ENCODE measurements at places on chromosomes 2 and 18.
A peak's percentile ranks its signal among the peaks of the same experiment; 100 is the strongest.

DNA sequence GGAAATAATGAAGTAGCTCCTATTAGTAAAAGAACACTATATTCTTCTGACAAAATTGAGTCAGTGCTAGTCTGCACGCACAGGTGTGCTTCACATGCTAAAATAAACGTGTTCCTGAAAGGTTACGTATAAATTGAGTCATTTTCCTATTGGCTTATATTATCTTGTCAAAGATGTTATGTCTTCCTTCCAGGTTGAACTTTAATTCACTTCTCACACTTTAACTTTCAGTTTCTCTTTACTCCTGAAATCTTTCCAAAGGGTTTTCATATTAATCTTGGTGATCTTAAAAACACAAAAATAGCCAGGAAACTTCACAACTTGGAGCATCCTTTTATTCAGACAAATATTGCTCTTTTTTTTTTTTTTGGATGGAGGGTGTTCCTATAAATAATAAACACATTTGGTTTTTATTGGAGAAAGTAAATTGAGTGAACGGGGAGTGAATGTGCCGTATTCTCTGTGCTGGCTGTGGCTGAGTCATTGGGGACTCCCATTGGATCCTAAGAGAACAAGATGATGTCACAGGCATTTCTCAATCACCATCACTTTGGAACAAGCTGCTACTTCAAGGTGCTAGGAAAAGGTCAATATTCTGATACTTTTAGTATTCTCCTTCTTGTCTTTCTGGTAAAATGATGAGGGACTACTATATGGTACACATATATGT is 150.2 kb upstream of the SPATS2L start:
- H3K36me3 ChIP-seq: no peaks in the 10 kb centered on the region
- peak overlapping the region; percentile 28 for H3K4me3 ChIP-seq
- H3K4me1 ChIP-seq: peaks cover 3% of the 10 kb centered on the region
- no peak overlapping the region for H3K27ac ChIP-seq
- DNase-seq: no peak

- DNase-seq: no peak
- H3K36me3 ChIP-seq: no peaks in the 10 kb centered on the region
These were observed 7.8 kb upstream of the ETAA1 start for GRCh38 chr2:67389286-67389685.

DNA sequence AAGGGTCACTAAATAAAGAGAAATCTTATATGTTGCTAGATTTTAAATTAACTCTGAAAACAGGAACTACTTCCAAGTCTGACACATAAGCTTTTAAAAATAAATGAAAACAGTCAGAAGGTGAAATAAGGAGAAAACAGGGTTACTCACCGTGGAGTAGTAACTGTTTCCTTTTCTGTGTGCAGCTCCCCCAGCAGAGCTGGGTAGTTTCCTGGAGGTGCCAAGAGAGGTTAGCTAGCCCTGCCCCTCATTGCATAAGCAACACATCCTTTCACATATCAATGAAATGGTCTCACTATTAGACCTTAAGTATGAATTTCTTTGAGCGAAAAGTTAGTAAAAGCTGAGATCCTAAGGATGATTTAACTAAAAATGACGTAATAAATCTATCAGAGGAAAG is 54.0 kb upstream of the GPR75 start:
- H3K4me1 ChIP-seq: no peaks in the 10 kb centered on the region
- H3K27me3 ChIP-seq: no peaks in the 10 kb centered on the region
- no peak for DNase-seq
- no peak overlapping the region for H3K27ac ChIP-seq
- H3K4me3 ChIP-seq: no peak overlapping the region

DNA sequence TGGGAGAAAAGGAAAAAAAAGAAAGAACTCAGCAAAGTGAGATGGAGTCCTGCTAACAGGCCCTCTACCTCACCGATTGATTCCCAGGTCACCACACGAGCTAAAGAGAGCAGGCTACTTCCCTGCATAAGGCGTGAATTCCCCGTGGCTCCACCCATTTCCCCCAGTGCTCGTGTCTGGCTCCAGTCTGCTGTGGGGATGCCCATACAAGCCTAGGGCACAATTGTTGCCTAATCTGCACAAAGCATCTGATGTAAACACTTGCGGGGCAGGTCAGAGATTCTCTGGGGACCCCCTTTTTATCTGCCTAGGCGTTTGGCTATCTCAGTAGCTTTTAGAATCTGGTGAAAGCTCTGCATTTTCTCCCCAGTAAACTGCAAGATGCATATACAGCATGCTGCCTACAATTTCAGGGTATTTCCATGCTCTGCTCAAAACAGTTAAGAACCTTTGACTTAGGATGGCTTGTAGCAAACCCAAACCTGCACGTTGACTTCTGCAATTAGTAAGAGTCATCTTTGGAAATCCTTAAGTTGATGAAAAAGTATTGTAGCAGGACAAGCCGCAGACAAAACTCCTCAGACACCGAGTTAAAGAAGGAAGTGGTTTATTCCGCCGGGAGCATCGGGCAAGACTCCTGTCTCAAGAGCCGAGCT is 34.8 kb downstream of the MYO3B start:
- no peaks in the 10 kb centered on the region for H3K36me3 ChIP-seq
- no peak overlapping the region for H3K4me3 ChIP-seq
- no peaks in the 10 kb centered on the region for H3K4me1 ChIP-seq
- no peaks in the 10 kb centered on the region for H3K27me3 ChIP-seq

GRCh38 chr18:44238454-44238853 is 442.2 kb upstream of the SETBP1 start:
- no peak overlapping the region for H3K27ac ChIP-seq
- H3K4me3 ChIP-seq: no peak overlapping the region
- no peaks in the 10 kb centered on the region for H3K4me1 ChIP-seq
- H3K27me3 ChIP-seq: no peaks in the 10 kb centered on the region

- H3K27ac ChIP-seq: no peak overlapping the region
- H3K27me3 ChIP-seq: no peaks in the 10 kb centered on the region
- no peaks in the 10 kb centered on the region for H3K4me1 ChIP-seq
- no peak for DNase-seq
These were observed 39.0 kb downstream of the KIAA2012 start for GRCh38 chr2:202112041-202112440.

GRCh38 chr2:65706411-65706810 is 274.0 kb upstream of the SPRED2 start:
- H3K27me3 ChIP-seq: no peaks in the 10 kb centered on the region
- no peaks in the 10 kb centered on the region for H3K4me1 ChIP-seq
- H3K36me3 ChIP-seq: no peaks in the 10 kb centered on the region
- no peak overlapping the region for H3K4me3 ChIP-seq
- DNase-seq: no peak

- no peaks in the 10 kb centered on the region for H3K27me3 ChIP-seq
- no peak overlapping the region for H3K27ac ChIP-seq
- H3K4me3 ChIP-seq: no peak overlapping the region
- peaks cover 32% of the 10 kb centered on the region for H3K36me3 ChIP-seq
- DNase-seq: no peak
- H3K4me1 ChIP-seq: no peaks in the 10 kb centered on the region
These were observed 269.2 kb downstream of the AGAP1 start for GRCh38 chr2:235762832-235763598.

- no peaks in the 10 kb centered on the region for H3K27me3 ChIP-seq
- H3K36me3 ChIP-seq: no peaks in the 10 kb centered on the region
- DNase-seq: no peak
- H3K4me1 ChIP-seq: no peaks in the 10 kb centered on the region
- H3K27ac ChIP-seq: no peak overlapping the region
- no peak overlapping the region for H3K4me3 ChIP-seq
These were observed 15.8 kb downstream of the INPP5D start for GRCh38 chr2:233075966-233076339.

- H3K36me3 ChIP-seq: no peaks in the 10 kb centered on the region
- H3K4me3 ChIP-seq: no peak overlapping the region
- no peak for DNase-seq
- no peaks in the 10 kb centered on the region for H3K27me3 ChIP-seq
- no peak overlapping the region for H3K27ac ChIP-seq
These were observed 55.1 kb downstream of the MREG start for GRCh38 chr2:215958257-215958656.

DNA sequence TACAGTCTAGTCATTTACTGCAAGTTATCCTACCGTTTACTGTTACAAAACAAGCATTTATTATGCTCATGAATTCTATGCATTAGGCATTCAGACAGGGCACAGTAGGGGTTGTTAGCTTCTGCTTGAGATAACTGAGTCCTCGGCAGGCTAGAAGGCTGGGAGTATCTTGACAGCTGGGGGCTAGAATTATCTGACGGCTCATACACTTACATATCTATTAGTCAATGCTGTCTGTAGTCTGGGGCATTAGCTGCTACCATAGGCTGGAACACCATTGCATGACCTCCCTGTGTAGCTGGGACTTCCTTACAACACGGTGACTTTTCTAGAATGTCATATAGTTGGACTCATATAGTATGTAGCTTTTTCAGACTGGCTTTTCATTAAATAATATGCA is 61.9 kb upstream of the ALK start:
- H3K36me3 ChIP-seq: no peaks in the 10 kb centered on the region
- no peak overlapping the region for H3K27ac ChIP-seq
- no peaks in the 10 kb centered on the region for H3K27me3 ChIP-seq

- H3K27me3 ChIP-seq: no peaks in the 10 kb centered on the region
- peaks cover 9% of the 10 kb centered on the region for H3K4me1 ChIP-seq
- no peak overlapping the region for H3K4me3 ChIP-seq
- peak; percentile 73 for DNase-seq
These were observed 191.9 kb upstream of the CTAGE1 start for GRCh38 chr18:22609642-22610041.

DNA sequence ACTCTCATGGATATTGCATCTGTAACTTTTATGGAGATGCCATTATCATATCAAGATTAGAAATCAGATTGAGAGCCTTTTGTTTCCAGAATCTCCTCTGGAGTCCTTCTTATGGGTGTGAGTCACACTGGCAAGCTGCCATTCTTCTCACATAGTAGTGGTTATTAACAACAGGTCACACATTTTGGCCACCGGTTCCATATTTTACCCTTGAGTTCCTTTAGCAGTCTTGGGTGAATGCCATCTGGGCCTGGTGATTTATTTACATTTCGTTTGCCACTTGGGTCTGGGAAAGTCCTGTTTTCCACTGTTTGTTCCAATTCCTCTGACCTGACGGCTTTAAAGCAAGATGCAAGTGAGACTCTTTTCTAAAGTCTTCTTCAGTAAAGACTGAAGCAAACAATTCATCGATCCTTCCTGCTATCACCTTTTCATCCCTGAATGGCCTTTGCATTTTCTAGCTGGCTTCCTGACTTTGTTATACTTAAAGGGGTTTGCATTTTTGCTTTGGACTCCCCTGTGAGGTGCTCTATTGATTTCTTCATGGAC is 80.5 kb upstream of the CAVIN2 start:
- H3K4me3 ChIP-seq: no peak overlapping the region
- H3K36me3 ChIP-seq: no peaks in the 10 kb centered on the region
- H3K27me3 ChIP-seq: no peaks in the 10 kb centered on the region
- DNase-seq: peak; percentile 50
- H3K27ac ChIP-seq: no peak overlapping the region

- H3K4me1 ChIP-seq: peaks cover 33% of the 10 kb centered on the region
- H3K36me3 ChIP-seq: no peaks in the 10 kb centered on the region
- H3K27me3 ChIP-seq: peaks cover 96% of the 10 kb centered on the region
- no peak for DNase-seq
These were observed 2.3 kb upstream of the ONECUT2 start for GRCh38 chr18:57432751-57433400.

DNA sequence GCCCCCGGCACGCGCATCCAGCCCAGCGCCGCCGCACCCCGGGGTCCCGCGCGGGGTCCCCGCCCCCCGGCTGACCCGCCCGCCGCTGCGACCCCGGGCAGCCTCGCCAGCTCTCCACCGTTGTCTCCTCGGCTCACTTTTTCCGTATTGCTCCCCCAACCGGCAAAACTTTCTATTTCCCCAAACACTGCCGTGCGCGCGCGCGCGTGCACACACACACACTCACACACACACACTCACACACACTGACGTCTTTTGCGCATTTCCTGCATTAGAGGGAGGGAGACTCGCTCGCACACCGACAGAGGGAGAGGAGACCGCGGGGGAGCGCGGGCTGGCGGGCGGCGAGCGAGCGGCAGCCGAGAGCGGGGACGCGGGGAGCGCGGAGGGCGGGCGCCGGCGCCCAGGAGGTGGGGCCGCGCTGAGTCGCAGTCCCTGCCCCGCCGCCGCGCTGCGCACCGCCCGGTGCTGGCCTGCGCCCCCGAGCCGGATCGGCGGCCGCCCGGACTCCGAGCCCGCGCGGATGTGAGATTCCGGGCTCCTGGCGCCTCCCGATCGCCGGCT is 542 bp upstream of the PRKCE start:
- peak; percentile 96 for DNase-seq
- peak overlapping the region; percentile 100 for H3K27ac ChIP-seq
- peak overlapping the region; percentile 81 for H3K4me3 ChIP-seq
- no peaks in the 10 kb centered on the region for H3K36me3 ChIP-seq
- H3K4me1 ChIP-seq: peaks cover 29% of the 10 kb centered on the region

DNA sequence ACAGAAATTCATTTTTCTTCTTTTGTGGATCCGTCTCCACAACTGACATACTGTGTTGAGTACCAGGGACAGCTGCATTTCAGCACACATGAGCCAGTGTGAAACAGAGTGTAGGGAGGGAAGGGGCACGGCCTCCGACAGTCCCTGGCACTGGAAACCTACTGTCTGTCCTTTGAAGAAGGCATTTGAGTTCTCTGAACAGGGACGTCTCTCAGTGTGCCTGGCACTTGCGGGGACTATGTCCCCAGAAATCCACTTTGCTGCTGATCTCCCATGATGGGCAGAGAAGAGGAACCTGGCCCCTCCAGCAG is 48.1 kb downstream of the PLB1 start:
- no peak overlapping the region for H3K27ac ChIP-seq
- DNase-seq: no peak

DNA sequence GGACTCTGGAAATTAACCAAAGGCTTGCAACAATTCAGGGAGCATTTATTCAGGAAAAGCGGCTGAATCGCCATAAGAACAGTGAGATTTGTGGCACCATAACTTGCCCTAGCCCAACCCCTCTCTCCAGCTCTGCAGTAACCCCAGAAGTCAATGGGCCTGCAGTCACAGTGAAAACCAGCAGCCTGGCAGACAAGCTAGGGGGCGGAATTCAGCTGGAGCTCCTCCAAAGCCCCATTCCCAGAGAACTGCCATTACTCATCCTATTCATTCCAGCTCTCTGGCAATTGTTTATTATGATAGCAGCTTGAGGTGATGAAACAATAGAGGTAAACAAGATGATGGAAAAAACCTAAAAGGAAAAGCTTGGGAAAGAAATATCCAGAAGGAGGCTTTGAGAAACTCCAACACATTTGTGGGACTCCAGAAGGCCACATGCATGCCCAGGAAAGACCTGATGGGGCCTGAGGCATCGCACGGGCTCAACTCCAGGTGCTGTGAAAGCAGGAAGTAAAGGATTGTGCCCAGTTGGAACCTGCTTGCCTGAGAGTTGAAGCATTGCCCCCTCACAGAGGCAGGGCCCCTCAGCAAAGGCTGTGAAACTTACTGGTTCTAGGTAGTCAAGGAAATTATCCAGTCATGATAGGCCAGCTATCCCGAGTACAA is 126.7 kb downstream of the TWIST2 start:
- H3K36me3 ChIP-seq: no peaks in the 10 kb centered on the region
- peaks cover 11% of the 10 kb centered on the region for H3K27me3 ChIP-seq
- DNase-seq: no peak
- no peaks in the 10 kb centered on the region for H3K4me1 ChIP-seq
- no peak overlapping the region for H3K27ac ChIP-seq
- no peak overlapping the region for H3K4me3 ChIP-seq

Data from heart left ventricle (tissue), 16 donors.